ENCODE measurements at places on chromosomes 7 and 10.
A peak's percentile ranks its signal among the peaks of the same experiment; 100 is the strongest.

DNA sequence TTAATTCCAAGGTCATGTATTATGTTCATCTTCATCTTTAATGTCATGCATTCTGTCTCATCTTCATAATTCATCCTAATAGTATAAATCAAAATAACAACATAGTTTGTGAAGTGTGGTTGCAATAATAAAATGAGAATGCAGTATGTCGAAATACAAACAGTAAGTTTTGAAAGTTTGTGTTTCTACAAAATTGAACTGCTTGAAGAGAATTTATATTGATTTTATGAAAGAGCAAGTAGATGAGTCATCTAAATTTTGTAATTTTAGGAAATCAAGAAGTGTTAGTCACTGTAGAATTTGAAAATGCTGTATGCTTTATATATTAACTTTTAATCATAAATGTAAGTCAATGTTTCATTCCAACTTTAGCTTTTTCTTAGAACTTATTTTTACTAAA lies 190.5 kb upstream of the PPP1R3A start:
- no peak for DNase-seq

GRCh38 chr7:122305475-122306319 lies 1.1 kb upstream of the FEZF1 start:
- DNase-seq: peak; percentile 76

GRCh38 chr7:21175714-21176113 lies 252.2 kb upstream of the SP4 start:
- DNase-seq: no peak

DNA sequence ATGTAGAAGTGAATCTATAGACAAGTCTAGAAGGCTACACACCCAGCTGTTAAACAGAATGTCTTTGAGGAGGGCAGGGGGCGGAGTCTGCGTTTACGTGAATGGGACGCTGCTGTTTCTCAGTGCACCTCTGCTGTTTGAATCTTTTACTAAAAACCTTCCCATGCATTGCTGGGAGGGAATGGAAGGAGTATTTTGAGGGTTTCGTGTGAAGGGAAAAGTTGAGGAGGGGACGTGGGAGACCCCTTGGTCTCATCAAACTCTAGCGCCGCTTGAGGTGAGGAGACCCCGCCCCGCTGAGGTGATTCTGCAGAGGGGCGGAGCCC lies 492 bp upstream of the VCL start:
- no peak for DNase-seq

DNA sequence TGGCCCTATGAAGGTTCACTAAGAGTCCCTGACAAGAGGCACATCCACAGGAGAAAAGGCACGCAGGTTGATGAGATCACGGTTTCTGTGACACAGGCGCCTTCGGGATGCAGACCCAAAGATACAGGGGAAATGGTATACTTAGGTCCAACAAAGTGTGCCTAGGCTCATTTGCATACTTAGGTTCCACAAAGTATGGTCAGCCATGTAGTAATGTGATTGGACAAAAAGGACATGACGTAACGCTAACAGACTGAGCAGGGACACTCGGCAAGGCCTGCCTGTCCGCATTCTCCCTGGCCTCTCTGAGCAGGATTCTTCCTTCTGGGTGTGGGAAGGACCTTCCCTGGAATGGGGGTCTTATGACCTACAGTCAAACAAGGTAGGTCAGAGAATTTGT lies 190.6 kb downstream of the CELF2 start:
- DNase-seq: no peak

DNA sequence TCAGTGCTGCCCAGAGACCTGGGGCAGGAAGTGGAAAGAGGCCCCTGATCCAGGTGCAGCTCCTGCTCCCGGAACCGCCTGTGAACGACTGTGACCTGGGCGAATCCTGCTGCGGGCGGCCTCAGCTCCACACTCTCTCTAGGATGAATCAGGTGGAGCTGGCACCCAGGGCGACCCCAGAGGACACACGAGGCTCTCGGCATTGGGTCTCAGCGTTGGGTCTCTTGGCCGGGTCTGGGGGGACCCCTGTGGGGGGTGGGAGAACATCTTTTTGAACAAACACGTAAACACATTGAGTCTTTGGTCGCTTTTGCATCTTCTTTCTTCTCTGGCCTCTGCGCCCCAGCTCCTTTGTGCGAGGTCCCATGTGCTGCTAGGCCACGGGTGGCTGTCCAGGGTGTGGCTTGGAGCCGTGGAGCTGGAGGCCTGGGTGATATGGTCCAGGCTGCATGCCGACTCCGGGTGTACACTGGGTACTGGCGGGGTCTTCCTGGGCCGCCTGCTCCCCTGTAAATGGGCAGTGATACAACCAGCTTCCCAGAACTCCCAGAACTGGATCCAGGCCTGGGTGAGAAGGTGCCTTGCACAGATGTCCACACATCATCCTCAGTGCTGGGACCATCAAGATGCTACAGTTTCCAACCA lies 435.8 kb downstream of the DNAJB6 start:
- no peak for DNase-seq

DNA sequence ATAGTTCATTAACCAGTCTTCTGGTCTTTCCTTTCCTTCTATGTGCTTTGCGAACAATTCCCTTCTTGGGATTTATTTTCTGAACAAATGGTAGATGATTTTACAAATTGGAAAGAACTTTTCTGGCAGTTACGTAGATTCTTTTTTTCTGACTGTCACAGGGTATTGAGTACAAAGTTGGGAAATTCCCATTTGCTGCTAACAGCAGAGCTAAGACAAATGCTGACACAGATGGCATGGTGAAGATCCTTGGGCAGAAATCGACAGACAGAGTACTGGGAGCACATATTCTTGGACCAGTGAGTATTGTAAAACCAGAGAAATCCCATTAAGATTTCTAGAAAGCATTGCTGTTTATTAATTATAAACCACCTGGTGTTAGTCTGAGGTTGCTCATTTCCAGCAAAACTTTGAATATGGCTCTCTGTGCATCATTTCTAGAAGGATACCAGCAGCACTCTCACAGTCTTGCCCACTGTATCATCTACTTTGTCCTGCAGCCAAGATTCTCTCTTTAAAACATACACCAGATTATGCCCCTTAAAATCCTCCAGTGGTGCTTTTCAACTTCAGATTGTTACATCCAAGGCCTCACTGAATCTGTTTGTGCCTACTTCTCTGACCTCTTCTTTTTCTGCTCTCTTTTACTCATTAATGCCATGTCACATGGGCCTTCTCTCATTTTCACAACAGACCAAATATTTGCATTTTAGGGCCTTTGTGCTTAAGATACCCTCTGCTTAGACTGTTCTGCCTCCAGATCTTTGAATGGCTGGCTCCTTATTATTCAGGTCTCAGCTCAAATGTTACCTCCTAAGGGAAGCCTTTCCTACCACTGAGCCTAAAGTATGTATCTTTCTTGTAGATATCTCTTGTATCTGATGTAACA lies 27.0 kb downstream of the DLD start:
- no peak for DNase-seq

DNA sequence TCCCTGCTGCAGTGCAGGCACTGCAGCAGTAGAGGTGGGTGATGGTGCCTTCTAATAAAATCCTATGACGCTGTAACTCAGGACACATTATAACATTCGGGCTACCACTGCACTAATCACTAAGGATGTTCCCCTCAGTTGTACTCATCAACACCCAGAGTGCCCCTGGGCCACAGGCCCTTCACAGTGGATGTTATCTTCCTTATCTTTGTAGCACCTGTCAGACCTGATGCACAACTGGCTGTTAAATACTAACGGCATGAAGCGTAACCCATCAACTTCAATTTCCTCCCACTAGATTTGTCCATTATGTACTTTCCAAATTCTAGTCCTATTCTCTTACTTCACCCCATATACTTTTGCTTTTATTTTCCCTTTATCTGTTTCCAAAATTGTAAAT lies 66.3 kb downstream of the PARD3 start:
- no peak for DNase-seq

DNA sequence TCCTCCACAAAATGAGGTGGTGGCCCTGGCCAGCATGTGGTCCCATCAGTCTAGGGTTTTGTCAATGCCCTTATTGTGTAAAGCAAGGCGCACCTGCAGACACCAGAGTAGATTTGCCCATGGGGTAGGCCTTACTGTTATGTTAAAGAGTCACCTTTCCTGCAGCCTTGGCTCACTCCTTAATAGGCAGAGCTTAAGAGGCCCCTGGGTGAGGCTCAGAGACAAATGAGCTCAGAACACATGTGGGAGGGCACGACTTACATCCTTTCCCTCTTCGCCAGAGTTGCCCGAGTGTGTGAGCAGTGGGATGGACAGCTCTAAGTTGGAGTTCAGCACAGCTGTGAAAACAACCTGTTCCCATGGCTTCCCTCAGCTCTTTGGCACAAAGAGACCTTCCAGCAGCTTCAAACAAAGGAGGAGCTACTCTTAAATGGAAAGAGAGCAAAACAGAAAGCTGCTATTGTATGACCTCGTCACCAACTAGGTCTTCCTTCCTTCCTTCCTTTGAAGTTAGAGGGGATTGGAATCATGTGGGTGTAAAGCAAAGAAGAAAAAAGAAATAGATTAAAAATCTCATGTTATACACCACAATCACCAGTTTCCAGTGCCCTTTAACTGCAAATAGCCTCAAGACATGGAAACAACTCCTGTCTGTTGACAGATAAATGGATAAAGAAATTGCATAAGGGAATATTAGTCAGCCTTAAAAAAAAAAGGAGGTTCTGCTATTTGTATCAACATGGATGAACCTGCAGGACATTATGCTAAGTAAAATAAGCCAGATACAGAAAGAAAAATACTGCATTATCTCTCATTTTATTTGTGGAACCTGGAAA lies 11.9 kb upstream of the XPNPEP1 start:
- DNase-seq: no peak

- DNase-seq: no peak
Measured at GRCh38 chr7:28853150-28853549, 105.0 kb downstream of the TRIL start.

Data from NCI-H2171 treated with DMSO at 0.1 percent for 48 hours (cell line).